ENCODE measurements at places on chromosomes 6 and 20.

GRCh38 chr6:8658416-8658815, 223.1 kb upstream of the SLC35B3 start:
- no peak for DNase-seq

GRCh38 chr6:147833607-147834006, 325.1 kb downstream of the SAMD5 start:
- no peak for DNase-seq

GRCh38 chr6:55937261-55937947, 62.0 kb upstream of the BMP5 start:
- no peak for DNase-seq

DNA sequence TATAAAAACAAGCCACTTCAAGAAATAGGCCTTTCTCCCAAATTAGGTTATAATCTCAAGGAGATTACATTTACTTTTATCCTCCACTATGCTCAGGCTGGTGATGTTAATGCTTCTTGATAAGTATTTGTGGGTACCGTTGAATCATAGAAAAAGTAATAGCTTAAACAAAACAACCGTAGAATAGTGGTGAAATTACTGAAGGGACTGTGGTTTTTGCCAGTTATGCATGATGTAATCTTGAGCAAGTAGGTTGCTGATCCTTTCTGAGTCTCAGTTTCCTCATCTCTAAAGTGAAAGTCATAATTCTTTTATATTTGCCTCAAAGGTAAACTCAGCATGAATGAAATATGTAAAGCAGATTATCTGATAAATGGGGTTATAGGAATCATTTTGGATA, 187.3 kb upstream of the JAG1 start:
- DNase-seq: no peak

GRCh38 chr6:40720375-40720748, 133.2 kb upstream of the LRFN2 start:
- no peak for DNase-seq

Data from NCI-H446 (cell line).